Activated gamma-delta T cell (primary cell): ENCODE measurements at places on chromosomes 4 and X.

GRCh38 chr4:40686081-40686913 lies 56.6 kb upstream of the RBM47 start:
- no peak for DNase-seq

GRCh38 chrX:71438750-71439149 lies 72.6 kb downstream of the TAF1 start:
- DNase-seq, result no peak

- no peak for DNase-seq
Observed at GRCh38 chr4:115865736-115866135, 752.3 kb upstream of the NDST4 start.

GRCh38 chr4:2789793-2790582 lies 2.9 kb upstream of the SH3BP2 start:
- no peak for DNase-seq

DNA sequence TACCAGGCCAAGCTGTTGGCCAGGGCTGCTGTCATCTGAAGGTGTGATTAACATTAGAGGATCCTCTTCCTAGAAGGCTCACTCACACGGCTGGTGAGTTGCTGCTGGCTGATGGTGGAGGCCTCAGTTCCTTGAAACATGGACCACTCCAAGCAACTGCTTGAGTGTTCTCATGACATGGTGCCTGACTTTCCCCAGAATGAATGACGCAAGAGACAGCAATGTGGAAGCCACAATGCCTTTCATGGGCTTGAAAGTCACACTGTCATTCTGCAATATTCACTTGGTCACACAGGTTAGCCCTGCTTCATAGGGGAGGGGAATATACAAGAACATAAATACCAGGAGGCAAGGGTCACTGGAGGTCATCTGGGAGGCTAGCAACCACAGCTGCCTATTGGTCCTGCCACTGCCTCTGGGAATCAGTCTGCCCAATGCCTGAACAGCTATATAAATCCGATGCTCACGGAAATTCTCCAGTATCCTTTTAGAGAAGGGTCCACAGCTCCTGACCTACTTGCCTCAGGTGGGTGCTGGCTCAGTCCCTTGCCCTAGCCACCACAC lies 97.1 kb upstream of the MAML3 start:
- DNase-seq, result no peak

DNA sequence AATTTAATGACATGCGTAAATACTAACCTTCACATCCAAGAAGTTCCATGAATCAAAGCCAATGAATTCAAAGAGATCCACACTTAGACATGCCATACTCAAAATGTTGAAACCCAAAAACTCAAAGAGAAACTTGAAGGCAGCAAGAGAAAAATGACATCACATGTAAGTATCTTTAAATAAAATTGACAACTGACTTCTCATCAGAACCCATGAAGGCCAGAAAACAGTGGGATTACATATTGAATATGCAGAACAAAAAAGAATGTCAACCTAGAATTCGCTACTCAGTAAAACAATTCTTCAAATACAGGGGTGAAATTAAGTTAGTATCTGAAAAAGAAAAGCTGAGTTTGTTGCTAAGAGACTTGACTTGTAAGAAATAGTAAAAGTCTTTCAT lies 953.9 kb upstream of the HS3ST1 start:
- DNase-seq, result no peak

DNA sequence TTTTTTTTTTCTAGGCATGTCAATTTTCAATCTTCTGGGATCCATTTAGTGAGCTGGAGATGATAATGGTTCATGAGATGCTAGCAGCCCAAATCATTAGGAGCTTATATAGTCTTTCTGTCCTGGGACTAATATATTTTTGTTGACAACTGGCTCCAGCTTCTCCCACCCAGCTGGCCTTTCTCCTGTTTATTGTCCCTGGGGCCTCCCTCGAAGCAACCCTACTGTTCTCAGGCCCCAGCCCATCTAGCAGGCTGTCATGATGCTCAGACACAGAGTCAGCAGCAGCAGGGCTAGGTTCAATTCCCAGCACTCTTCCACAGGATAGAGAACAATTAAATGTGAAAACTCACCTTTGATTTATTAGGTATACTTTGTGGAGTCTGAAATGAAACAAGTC lies 127.6 kb upstream of the MID1 start:
- DNase-seq, result no peak

DNA sequence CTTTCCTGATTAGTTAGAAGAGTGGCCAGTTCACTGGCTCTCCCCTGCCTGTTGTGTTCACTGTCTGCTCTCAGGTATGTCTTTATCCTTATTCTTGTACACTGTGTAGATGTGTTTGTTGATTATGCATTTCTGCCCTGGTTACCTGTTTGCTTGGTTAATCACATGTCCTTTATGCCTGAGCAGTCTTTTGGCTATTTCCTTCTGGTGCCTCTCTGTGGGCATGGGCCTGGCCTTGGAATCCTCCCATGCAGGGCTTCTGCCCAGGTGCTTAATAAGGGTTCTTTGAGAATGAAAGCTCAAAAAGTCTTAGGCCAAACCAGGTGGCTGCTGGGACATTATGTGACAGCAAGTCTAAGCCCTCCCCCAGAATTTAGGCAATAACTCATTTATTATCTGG lies 26.5 kb downstream of the OTUD6A start:
- DNase-seq, result no peak

GRCh38 chr4:145825255-145825654 lies 113.4 kb downstream of the ZNF827 start:
- DNase-seq, result no peak

DNA sequence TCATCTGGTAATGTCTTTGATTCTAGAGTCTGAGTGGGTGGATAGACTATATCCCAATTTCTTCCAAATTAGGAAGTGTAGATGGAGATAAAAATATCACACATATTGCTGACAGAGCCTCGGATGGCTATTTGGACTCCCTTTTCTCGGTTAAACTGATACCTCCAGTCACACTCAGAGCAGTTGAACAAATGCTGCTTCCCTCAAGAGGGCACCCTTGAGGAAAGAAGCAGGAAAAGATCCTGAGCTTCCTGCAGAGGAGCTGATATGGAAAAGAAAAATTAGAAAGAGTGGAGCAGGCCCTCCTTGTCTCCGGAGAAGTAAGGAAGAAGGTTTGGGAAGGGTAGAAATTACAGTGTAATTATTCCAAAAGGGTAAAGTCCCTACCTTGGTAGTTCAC lies 96.2 kb upstream of the CCSER1 start:
- no peak for DNase-seq

GRCh38 chr4:57550198-57550597 lies 440.0 kb upstream of the IGFBP7 start:
- no peak for DNase-seq
